ENCODE measurements at places on chromosomes 3 and 15.

DNA sequence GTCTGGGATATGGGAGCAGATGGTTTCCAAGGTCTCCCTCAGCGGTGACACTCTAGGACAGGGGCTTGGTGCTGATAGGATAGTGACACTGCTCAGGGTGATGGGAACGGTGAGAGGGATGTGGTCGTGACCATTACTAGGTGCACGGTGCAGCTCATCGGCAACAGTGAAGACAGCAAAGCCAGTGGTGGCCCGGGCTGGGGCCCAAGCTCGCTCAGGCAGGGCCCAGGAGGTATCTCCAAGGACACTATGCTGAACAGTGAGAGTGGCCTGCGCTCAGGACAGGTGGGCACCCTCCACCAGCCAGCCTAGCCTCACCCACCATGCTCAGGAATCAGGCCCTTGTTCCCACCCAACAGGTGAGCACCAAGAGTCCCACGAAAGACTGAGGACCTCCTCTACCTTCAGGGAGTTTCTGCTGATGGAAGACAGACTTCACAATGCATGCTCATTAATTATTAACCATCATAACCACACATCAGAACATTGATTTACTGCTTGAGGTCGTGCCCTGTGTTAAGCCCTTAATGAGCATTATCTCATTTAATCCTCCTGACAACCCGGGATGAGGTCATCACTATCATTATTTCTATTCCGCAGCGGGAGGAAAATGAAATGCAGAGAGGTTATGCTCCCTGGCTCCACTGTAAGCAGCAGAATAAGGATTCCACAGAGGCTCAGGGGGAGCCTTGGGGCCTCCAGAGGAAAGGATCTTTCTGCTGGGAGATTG lies 269.4 kb downstream of the UACA start:
- no peak for DNase-seq

DNA sequence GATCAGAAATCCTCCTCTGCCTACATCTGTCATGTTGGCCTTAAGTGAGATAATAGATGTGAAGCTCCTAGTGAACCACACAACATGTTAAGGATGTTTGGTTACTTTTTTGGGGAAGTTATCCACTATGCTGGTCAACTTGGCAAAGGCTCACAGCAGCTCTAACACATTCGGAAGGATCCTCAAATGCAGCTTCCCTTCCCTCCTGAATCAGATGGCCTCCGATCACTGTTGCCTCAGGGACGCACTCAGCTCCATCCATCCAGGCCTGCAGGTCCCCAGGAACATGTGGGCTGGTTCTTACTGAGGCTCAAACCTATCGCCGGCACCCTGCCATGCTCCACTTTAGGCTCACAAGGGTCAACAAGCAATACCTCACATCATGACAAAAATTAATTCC lies 67.9 kb downstream of the CORO2B start:
- no peak for DNase-seq

- DNase-seq, result no peak
Measured at GRCh38 chr3:108088697-108089096, 2.1 kb downstream of the CD47 start.

DNA sequence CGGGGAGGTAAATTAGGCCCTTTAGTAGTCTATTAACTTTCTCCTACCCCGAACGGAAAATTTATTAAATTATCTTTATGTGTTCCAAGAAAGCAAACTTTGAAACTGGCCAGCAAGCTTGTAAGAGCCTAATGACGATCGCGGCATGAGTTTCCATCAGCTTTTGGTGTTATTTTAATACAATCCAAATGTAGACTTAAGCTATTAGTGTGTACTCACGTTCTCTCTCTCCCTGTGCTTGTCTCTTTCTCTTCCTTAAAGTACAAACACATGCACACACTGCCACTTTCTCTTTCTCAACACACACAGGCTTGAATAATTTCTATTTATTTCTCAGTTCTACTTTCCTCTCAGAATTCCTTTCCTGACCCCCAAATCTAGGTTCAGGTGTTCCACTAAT lies 108.8 kb upstream of the MME start:
- DNase-seq, result no peak

GRCh38 chr3:51937014-51937413 lies 4.7 kb downstream of the RRP9 start:
- no peak for DNase-seq

GRCh38 chr3:195116407-195117185 lies 154.4 kb downstream of the XXYLT1 start:
- no peak for DNase-seq

DNA sequence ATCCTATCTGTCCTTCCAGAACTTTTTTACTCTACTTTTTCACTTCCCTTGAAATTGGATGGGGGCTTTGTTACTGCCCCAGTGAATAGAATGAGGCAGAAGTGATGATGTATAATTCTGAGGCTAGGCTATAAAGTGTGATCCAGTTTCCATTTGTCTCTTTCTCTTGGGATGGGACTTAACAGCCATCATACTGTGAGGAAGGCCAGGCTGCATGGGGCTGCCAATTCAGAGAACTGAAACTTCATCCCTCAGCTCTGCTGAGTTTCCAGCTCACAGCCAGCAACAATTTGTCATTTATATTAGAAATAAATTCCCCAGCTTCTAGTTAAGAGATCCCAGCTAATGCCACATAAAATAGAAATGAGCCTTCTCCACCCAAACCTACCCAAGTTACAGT lies 504.0 kb upstream of the TGFBR2 start:
- no peak for DNase-seq

GRCh38 chr15:96326328-96327154 lies 4.0 kb upstream of the NR2F2 start:
- DNase-seq, result peak; percentile 65

DNA sequence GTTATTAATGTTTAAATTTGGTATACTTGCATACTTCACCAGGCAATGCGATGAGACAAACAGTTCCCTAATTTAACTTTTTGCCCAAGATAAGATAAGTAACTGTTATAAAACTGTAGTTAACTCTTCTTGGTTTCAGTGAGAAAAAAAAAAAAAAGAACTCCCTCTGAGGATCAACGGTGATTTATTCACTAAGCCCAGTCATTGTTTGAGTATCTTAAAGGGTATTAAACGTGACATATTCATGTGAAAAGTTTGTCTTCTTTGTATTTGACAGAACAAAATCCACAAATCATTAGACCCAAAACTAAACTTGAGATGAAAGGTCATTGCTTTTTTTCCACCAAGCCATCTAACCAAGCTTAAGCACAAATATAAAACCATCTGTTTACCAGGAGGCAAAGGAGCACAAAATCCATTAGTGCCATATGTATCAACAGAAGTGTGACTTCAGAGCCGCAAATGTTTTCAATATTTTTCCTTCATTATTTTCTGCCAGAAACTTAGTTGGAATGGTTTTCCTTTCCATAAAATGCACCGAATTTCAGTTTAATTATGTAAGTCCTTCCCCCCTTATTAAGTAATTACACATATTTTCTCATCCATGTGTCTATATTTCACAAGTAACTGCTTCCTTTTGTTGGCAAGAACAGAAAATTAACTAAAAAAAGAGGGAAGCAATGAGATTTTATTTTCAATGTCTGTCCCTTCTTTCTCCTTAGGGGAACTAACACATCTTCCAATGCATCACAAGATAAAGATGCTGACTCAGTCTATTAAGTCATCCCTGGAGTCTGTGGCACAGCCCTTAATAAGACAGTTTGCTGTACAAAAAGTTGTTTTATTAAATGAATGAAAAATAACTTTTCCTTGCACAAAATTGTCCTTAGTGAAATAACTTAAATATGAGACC lies 92.2 kb upstream of the RAP2B start:
- DNase-seq, result no peak
